ENCODE measurements at places on chromosomes 16 and 17.

GRCh38 chr17:3763777-3764170 lies 37.2 kb downstream of the ITGAE start:
- no peak for DNase-seq

- no peak for DNase-seq
These were observed 4.1 kb upstream of the WDR24 start for GRCh38 chr16:694187-694862.

- DNase-seq, result no peak
These were observed 86.6 kb upstream of the RBBP6 start for GRCh38 chr16:24452724-24453123.

- no peak for DNase-seq
These were observed 96.3 kb upstream of the ZNF750 start for GRCh38 chr17:82935966-82936767.

DNA sequence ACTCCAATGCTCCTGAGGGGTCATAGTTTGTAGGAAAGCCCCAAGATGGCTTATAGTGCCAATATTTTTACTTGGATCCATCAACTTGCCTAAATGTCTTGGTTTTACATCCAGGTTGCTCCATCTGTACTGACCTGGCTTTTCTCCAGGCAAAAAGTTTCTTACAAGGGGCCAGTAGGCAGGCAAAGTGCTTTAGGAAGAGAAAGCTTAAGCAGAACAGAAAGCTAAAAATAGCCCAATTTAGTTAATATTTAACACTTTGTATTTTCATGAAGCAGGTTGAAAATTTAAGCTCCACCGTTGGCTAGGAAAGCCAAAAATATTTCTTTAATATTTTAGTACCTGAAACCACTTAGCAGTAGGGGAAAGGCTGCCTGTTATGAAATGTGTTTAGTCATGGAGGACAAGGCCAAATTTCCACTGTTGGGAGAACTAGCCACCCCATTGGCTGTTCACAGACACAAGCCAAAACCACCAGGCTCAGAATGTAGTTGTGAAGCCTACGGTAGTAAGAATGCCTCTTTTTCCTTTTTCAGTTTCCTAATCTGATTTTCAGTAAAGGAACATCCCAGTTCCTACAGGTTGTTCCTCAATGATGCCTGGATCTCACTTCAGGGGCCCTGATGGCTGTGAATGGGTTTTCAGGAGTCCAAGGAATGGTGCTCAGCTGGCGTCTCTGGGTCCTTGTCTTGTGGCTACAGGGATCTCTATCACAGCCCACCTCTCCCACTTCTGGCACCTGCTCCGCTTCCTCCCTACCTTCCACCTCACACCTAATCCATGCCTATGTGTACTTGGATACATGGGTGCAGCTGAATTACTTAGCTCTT lies 324.8 kb downstream of the PMP22 start:
- no peak for DNase-seq

DNA sequence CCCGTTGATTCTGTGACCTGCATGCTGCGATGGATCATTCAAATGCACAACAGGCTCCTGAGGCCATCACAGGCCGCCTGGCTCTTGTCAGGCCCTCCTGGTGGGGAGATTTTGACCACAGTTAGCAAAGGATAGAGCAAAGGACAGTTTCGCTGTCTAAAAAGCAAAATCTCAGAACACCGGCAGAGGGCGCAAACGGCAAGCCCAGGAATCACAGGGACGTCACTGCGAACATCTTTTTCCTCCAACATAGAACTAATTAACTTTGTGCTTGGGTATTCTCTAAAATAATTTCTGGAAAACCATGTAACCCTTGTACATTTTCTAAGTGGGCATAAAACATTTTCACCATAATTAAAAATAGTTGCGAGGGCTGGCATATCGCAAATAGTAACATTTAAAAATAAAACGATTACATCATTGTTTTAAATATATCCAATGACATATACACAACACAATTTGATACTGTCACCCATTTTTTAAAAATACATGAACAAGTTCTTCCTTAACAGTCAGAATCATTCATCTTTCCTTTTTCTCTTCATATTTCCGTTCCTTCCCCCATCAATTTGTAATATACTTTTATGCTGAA lies 19.7 kb upstream of the SLC47A1 start:
- peak; percentile 62 for DNase-seq

GRCh38 chr16:84546669-84547545 lies 42.4 kb upstream of the MEAK7 start:
- DNase-seq, result no peak

- no peak for DNase-seq
These were observed 337.7 kb downstream of the TOX3 start for GRCh38 chr16:52209227-52209626.

DNA sequence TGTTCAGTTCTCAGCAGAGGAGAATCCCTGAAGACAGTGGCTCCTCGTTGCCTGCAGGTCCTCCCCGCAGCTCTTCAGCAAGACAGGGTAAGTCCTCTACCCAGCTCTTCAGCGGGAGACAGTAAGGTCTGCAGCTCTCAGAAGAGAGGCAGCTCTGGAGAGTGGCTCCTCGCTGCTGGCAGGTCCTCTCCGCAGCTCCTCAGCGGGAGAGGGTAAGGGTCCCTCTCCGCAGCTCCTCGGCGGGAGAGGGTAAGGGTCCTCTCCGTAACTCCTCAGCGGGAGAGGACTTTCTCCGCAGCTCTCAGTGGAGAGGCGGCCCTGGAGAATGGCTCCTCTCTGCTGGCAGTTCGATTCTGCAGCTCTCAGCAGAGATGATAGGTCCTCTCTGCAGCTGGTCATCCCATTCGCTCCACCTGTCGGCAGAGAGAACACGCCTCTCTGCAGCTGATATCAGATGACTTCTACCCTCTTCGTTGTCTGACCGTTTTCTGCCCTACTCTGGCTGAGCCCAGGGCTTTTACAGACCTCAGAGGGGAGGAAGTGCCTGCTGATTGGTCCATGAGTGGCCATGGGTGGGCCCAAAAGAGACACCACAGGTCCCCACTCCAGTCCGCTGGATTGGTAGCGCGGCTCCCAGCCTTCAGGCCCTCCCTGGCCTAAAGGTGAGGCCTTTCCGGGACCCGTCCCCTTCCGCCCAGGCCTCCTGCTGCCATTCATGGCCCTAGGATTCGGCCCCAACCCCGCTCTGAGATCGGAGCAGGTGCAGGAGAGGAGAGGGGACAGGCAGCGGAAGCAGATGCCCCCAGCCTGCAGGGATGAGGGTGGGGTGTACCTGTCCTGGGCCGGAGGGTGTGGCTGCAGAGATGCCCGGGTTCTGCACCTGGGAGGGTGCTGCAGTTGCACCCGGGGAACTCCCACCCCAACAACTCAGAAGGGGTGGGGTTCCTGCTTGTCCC lies 11.9 kb upstream of the SHCBP1 start:
- DNase-seq, result no peak

- no peak for DNase-seq
These were observed 111.7 kb downstream of the ABCA8 start for GRCh38 chr17:68843522-68843921.

GRCh38 chr17:16878084-16878483 lies 93.8 kb downstream of the TNFRSF13B start:
- no peak for DNase-seq

GRCh38 chr17:76276069-76276431 lies 10.9 kb downstream of the UBALD2 start:
- DNase-seq, result no peak

DNA sequence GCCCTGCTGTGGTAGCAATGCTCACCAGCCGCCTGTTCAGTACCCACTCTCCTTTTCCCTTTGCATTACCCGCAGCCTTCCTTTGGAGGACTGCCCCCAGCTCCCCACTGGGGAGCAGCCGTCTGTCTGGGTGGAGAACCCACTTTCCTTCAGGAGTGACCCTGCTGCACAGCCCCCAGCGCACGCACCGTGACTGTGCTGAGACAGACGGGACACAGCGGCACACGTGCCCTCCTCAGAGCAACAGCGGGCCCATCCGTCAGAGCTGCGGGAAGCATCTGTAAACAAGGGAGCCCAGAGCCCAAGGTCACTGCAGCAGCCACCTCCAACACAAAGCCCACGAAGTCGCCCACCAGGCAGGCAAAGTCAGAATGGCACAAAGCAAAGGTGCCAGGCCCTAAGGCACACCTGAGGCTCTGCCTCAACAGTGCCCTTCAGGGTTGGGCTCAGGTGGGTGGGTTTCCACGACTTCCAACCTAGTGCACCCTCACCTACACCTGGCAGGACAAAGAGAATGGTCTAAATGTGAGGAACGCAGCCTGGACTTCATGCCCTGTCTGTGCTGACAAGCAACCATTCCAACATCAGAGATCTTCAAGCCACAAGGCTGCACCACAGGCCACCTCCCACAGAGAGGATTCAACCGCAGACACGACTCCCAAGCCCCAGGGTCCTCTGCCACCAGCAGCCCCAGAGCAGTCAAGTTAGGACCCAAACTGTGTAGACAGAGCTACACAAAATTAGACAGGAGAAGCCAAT lies 9.9 kb downstream of the AXIN1 start:
- DNase-seq, result no peak

- no peak for DNase-seq
These were observed 7.5 kb upstream of the RASD1 start for GRCh38 chr17:17503566-17504130.

GRCh38 chr17:55040611-55041010 lies 72.0 kb downstream of the STXBP4 start:
- no peak for DNase-seq

- no peak for DNase-seq
These were observed 11.3 kb upstream of the PITPNM3 start for GRCh38 chr17:6567528-6568183.

- DNase-seq, result peak; percentile 95
These were observed at the start of gene MBTD1 for GRCh38 chr17:51259564-51260236. MBTD1 (minus strand) TSS chr17:51260049; CDS start chr17:51225161, 34,888 bp downstream.

DNA sequence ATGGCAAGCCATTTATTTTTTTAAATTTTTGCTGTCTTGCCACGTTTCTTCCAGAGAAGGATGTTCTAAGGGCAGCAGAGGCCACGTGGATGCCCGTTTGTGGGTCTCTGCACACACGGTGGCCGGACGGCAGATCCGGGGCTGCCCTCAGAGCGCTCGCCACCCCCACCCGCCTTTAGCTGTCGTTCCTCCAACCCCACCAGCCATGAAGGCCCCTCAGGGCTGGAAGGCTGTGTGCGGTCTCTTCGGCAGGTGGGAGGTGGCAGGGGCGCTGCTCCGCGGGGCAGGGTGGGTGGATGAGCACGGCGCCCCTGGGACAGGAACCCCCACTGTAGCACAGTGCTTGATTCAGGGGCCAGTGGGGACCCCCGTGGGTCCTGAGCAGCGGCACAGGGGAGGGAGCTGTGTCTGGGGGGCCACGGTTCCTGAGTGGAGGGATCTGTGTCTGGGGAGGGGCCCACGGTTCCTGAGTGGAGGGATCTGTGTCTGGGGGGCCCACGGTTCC lies 49.7 kb downstream of the ZFPM1 start:
- DNase-seq, result no peak

GRCh38 chr16:2933701-2934100 lies 22.0 kb downstream of the FLYWCH1 start:
- no peak for DNase-seq

- peak; percentile 44 for DNase-seq
These were observed 11.4 kb downstream of the CHST4 start for GRCh38 chr16:71537643-71538042.

- DNase-seq, result peak; percentile 17
These were observed 481 bp downstream of the CNTROB start for GRCh38 chr17:7932483-7932891.

DNA sequence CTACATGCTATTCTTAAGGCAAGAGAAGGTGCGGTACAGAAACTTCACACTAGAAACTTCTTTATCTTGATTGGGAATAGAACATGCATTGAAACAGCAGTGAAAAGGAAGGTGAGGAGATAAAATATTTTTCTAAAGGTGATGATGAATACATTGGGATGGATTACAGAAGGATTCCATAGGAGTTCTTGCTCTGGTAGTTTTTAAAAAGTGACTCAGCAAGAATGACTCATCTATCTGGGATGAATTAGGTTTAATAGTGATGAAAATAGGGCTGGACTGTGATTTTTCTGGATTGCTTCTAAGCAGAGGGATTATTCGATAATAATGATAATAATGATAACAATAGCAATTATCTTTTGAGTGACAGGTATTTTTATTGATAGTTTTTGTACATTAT lies 65.6 kb upstream of the HS3ST4 start:
- no peak for DNase-seq

- peak; percentile 64 for DNase-seq
These were observed 33.2 kb downstream of the CYB5D2 start for GRCh38 chr17:4175921-4176807.

DNA sequence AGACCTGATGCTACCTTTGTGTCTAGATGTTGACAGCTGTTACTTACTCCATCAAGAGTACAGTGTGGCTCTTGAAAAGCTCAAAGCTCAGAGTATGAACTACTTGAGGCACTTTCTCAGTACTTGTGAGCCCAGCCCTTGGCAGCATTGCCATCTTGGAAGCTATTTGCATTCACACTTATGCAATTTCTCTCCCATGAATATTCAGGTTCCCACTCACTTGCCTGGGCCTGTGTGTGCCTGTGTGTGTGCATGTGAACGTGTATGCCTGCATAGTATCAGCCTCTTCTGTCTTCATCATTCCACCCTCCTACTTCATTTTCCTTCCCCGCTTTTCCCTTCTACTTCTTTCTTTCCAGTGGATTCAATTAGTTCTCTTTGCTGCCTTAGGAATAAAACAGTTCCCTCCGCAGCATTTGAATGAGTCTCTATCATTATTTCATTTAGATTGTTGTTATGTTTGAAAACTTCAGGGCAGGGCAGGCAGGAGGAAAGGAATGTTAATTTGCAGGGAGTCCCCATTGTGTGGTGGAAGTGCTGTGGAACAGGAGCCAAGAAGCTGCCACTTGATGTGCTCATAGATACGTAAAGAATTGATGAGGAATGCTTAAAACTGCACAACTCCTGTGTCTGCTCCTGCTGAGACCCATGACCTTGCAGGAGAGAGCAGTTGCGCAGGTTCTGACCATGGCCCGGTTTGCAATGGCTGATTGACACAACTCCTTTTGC lies 58.9 kb downstream of the HS3ST4 start:
- DNase-seq, result no peak

DNA sequence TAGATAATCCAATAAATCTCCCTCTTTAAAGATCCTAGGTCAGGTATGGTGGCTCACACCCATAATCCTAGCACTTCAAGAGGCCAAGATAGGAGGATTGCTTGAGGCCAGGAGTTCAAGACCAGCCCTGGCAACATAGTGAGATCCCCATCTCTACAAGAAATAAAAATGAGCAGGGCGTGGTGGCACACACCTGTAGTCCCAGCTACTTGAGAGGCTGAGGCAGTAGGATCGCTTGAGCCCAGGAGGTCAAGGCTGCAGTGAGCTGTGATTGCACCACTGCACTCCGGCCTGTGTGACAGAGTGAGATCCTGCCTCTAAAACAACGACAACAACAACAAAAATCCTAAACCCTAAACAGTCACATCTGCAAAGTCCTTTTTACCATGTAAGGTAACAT lies 2.0 kb upstream of the CCL22 start:
- DNase-seq, result no peak

Data from activated CD4-positive, alpha-beta T cell treated with anti-CD3 and anti-CD28 coated beads, Interleukin-2, Interleukin-4, amounts not matched to agents 100 ng/mL and 50 ng/mL, durations not matched to agents 16 hours and 8 hours (primary cell).